ENCODE measurements at places on chromosomes 16 and 17.

DNA sequence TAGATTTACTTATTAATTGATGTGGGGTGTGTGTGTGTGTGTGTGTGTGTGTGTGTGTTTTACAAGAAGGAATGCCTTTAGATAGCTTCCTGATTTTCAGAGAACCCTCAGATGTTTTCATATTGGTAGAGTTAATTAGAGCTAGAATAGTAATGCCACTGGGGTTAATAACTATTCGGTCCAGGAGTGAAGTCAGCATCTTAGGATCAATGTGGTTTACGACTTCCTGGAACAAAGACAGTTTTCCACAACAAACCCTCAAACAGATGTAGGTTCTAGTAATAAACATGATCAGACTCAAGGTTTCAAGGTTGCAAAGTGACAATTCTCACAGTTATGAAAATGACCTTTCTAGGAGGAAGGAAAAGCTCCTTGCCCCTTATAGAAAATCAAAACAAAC is 12.2 kb upstream of the SLC52A1 start:
- DNase-seq, result no peak

DNA sequence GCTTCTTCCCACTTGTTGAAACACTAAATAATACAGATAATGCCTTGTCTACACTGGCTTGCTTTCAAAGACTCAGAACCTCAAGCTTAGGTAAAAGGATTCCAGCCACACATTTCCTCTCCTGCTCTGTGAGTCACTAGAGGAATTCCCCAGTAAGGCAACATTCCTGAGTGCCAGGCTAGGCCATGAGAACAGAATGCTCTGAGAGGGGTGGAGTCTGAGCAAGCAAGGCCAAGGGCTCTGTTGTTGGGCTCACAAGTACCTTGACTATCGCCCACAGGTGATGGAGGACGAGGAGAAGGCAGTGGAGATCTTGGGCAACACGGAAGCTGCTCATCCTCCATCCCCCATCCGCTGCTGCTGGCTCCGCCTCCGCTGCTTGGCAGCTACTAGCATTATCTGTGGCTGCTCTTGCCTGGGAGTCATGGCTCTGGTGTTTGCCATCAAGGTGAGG is 6.7 kb upstream of the PHKG2 start:
- DNase-seq, result no peak

DNA sequence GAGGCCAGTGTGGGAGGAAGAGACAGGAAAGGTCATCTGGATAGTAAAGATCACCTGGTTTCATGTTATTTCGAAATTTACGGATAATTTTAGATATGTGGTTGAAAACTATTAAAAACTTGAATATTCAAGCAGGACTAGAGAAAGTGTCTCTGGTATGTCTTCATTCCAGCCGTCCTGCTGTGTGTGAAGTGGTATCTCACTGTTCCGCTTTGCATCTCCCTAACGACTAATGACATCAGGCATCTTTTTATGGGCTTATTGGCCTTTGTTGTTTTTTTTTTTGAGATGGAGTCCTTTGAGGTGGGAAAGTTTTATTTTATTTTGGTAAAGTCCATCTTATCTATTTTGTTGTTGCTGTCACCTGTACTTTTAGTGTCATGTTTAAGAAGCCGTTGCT is 214.4 kb upstream of the CHMP6 start:
- DNase-seq, result no peak

DNA sequence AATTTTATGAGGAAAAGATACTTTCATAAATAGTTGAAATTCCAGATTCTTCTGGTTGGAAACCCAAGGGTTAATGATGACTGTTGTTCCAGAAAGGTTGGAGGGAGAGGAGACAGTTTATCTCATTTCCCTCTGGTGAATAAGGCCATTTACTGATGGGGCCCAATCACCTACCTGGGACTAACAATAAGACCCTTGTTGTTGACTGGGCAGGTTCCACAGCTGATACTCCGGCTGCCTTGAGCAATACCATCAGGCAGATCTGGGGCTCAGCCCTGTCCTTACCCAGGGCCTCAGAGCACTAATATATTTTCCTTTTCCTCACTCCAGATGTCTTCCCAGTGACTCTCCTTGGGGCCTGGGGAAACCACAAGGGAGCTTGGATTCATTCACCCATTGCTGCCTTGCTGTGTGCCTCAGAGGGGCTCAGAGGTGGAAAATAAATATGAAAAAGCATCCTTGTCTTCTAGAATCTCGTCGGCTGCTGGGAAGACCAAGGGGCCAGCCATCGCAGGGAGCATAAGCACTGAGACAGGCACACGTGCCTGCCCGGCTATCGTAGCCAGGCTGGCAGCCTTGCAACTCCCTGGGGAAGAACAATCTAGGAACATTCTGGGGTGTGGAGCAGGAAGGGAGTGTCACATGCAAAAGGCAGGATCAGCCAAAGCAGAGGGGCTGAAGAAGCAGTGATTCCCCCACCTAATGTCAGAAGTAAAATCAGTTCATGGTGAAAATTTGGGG is 54.4 kb downstream of the MPRIP start:
- DNase-seq, result no peak

DNA sequence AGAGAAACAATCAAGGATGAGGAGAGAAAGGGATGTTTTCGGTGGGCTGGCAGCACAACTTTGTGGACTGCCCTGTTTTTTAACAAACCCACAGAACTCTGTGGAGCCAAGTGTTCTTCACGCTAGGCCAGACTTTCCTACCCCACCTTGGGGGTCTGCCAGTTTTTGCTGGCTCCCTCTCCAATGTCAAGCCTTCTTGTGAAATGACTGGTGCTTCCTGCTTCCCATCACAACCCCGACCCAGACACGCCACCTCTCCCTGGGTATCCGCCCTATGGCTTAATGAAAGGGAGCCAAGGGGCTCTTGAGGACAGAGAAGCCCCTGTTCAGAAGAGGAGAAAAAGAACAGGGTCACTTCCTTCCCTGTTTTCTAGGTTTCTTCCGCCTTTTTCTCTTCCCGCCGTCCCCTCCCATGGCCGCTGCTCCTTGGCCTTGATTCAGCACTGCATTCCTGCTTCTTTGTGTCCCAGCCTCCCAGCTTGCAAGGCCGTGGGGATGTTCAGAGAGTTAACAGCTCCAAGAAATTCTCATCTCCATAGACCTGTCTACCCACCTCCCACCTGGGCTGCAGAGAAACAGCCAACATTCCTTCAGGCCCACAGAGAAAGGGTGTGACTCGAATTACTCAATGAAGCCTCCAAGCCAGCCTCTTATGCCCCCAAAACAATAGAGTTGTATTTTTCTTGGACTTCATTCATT is 16.5 kb upstream of the SOX9 start:
- no peak for DNase-seq

- DNase-seq, result peak; percentile 89
Measured at GRCh38 chr17:38898812-38899348, 26.5 kb upstream of the LASP1NB start.

All from stimulated activated CD8-positive, alpha-beta memory T cell treated with anti-CD3 and anti-CD28 coated beads, Interleukin-15, amount 100 ng/mL, for 48 hours (primary cell).